ENCODE measurements at places on chromosomes 4 and X. TPM values are rescaled to one million over a fixed set of nuclear protein-coding genes. Genes with fewer than 3 reads are reported as not detected.

Gene SULT1B1
- total RNA-seq = 2.8 TPM

Gene TLR10
- 0.26 TPM for total RNA-seq

Gene TCEAL3
- 6.7 TPM for total RNA-seq

Gene COX7B2
- total RNA-seq = not detected

Gene FAM184B
- total RNA-seq = not detected

Gene IL2
- 1.4 TPM for total RNA-seq

Gene PTTG2
- 2.0 TPM for total RNA-seq

Gene PAGE2
- not detected for total RNA-seq

Gene SPON2
- 18.8 TPM for total RNA-seq

GRCh38 chr4:111213531-111213930 is 590.7 kb upstream of the PITX2 start:
- no peak for DNase-seq
- H3K4me1 ChIP-seq = no peaks in the 10 kb centered on the region
- no peak overlapping the region for H3K27ac ChIP-seq
- no peaks in the 10 kb centered on the region for H3K36me3 ChIP-seq
- no peaks in the 10 kb centered on the region for H3K27me3 ChIP-seq
- no peak overlapping the region for H3K4me3 ChIP-seq

DNA sequence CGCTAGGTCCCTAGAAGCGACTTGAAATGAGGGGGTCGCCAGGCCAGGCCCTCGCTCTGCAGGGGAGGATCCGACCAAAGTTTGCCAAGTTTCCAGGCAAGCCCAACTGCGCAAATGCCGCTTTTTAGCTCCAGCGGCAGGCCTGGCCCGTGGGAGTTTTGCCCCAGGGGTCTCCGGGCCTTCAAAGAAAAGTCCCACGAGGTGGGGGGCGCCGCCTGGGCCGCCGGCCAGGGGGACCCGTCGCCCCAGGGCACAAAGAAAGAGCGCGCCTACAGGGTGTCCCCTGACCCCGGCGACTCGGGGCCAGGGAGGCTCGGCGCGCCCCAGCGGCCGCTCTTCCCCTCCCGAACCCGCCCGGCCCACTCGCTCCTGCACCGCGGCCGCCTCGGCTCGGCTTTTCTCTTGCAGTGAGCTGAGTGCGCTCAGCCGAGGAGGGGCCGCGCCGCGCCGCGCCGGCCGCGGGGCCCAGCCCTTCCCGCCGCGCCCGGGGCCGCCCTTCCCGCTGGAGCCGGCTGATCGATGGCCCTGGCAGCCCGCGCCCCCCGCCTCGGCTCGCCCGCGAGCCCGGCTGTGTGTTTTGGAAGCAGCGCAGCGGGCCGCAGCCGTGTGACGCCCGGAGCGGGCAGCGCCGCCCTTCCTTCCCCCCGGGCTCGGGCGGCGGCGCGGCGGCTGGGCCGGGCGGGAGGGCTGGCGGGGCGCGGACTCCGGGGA is 754 bp upstream of the KLF3 start:
- no peak for DNase-seq
- peak overlapping the region; percentile 79 for H3K4me3 ChIP-seq
- H3K27me3 ChIP-seq = no peaks in the 10 kb centered on the region
- peak overlapping the region; percentile 77 for H3K27ac ChIP-seq
- H3K4me1 ChIP-seq = peaks cover 48% of the 10 kb centered on the region

DNA sequence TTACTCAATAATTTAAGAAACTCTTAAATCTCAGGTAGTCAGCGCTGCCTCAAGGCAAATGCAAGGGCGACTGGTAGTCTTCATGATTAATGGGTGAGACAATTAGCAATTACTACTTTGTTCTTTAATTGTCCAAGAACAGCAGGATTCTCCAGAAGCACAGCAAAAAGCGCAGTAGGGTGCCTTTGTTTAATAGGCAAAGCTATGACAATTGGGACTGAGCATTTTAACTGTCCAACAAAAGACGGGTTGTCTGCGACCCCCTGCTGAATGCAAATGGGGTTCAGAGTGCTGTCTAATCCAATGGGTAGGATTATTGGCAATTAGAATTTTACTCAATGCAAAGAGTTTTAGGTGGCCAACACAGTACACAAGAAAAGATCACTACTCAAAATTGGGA is 286.1 kb downstream of the CHIC1 start:
- H3K36me3 ChIP-seq = no peaks in the 10 kb centered on the region
- H3K27me3 ChIP-seq = no peaks in the 10 kb centered on the region
- no peak overlapping the region for H3K4me3 ChIP-seq
- no peaks in the 10 kb centered on the region for H3K4me1 ChIP-seq

DNA sequence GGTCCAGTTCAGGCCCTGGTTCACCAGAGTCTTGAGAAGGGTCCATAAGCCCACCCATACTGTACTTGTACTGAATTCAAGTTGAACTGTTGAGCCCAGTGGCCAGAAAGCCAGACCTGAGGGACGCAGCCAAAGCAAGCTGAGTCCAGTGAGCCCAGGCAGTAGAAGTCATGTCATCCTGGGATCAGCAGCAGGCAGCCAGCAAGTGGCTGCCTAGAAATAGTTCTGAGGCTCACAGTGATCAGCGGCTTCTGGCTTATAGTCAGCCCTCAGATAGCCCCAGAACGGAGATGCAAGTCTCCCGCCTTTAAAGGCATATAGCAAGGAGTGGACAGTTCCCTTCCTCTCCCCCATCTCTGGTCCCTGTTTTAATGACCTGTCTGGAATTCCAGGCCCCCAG is 347.1 kb downstream of the FBXW7 start:
- no peak for DNase-seq
- H3K4me3 ChIP-seq = no peak overlapping the region
- no peak overlapping the region for H3K27ac ChIP-seq
- H3K27me3 ChIP-seq = no peaks in the 10 kb centered on the region

- DNase-seq = no peak
- no peaks in the 10 kb centered on the region for H3K4me1 ChIP-seq
- no peaks in the 10 kb centered on the region for H3K36me3 ChIP-seq
These were observed 619.2 kb upstream of the GNPDA2 start for GRCh38 chr4:45345558-45345957.

GRCh38 chr4:95086551-95086950 is 328.8 kb downstream of the BMPR1B start:
- no peak overlapping the region for H3K4me3 ChIP-seq

DNA sequence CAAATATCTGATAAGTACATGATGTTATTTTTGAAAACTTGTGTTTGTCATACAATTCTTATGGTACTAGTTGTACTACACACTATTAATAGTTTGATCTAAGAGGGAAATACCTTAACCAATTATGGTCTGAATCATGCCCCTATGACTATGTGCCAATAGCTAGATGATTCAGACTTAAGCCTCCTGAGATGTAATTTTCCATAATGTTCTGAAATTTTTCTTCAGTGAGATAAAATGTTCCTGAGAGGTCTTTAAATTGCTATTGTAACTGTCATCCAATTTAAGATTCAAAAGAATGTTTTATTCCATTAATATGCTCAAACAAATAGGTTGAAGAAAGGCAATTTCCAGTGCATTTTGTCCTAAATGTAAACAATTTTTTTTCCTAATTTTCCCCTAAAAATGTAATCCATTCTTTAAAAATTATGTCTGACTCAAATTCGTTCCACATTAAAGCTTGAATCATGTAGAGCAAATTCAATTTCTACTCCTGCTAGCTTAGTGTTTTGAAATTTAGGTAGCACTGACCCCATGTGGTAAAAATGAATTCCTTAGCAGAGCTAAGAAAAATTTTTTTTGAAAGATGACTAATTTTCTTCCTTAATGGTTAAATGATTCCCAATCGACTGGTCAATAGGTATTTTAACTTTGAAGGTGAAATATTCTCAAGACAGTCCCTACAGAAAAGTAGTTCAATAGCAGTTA is 49.1 kb downstream of the APOOL start:
- peaks cover 3% of the 10 kb centered on the region for H3K36me3 ChIP-seq
- no peaks in the 10 kb centered on the region for H3K27me3 ChIP-seq
- DNase-seq = no peak
- no peak overlapping the region for H3K4me3 ChIP-seq

DNA sequence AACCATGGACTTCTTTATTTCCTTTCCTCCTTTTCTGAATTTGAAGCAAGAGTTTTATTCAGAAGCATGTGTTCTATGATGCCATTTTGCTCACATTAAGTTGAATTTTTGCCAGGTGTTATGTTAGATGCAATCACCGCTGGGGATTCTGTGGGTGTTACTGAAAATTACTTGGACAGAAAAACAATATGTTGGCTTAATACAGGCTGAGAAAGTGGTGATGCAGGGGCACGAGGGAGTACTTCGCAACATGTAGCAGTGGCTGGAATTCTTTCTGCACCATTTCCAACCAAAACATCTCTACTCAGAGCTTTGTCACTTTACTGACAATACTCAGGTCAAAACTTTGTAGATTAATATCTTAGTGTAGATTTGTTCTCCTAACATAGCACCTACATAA is 109.2 kb upstream of the PCDH18 start:
- no peak overlapping the region for H3K4me3 ChIP-seq
- H3K27me3 ChIP-seq = no peaks in the 10 kb centered on the region
- no peak for DNase-seq
- H3K27ac ChIP-seq = no peak overlapping the region

GRCh38 chr4:93495346-93495745 is 333.2 kb upstream of the ATOH1 start:
- no peaks in the 10 kb centered on the region for H3K27me3 ChIP-seq
- H3K27ac ChIP-seq = no peak overlapping the region
- H3K36me3 ChIP-seq = no peaks in the 10 kb centered on the region
- DNase-seq = no peak
- H3K4me1 ChIP-seq = no peaks in the 10 kb centered on the region
- H3K4me3 ChIP-seq = no peak overlapping the region

GRCh38 chrX:30577362-30577991 is at the start of gene TASL:
Gene TASL (minus strand): TSS chrX:30577766. CDS start chrX:30560355, 17,411 bp downstream.
- H3K27ac ChIP-seq = peak within 1 kb of the TSS; percentile 99
- no peak for DNase-seq
- H3K4me3 ChIP-seq = peak within 1 kb of the TSS; percentile 94
- H3K4me1 ChIP-seq = peaks cover 15% of the 10 kb centered on the region
- peaks cover 15% of the 10 kb centered on the region for H3K36me3 ChIP-seq
- H3K27me3 ChIP-seq = no peaks in the 10 kb centered on the region

GRCh38 chr4:24203926-24204325 is 314.1 kb upstream of the PPARGC1A start:
- no peak overlapping the region for H3K4me3 ChIP-seq
- H3K36me3 ChIP-seq = no peaks in the 10 kb centered on the region
- H3K27ac ChIP-seq = no peak overlapping the region
- H3K4me1 ChIP-seq = no peaks in the 10 kb centered on the region

GRCh38 chrX:49072712-49073095 is 1.1 kb downstream of the PRAF2 start:
- H3K36me3 ChIP-seq = peaks cover 4% of the 10 kb centered on the region
- peak overlapping the region; percentile 84 for H3K27ac ChIP-seq
- H3K4me1 ChIP-seq = peaks cover 9% of the 10 kb centered on the region
- H3K27me3 ChIP-seq = no peaks in the 10 kb centered on the region
- DNase-seq = no peak

DNA sequence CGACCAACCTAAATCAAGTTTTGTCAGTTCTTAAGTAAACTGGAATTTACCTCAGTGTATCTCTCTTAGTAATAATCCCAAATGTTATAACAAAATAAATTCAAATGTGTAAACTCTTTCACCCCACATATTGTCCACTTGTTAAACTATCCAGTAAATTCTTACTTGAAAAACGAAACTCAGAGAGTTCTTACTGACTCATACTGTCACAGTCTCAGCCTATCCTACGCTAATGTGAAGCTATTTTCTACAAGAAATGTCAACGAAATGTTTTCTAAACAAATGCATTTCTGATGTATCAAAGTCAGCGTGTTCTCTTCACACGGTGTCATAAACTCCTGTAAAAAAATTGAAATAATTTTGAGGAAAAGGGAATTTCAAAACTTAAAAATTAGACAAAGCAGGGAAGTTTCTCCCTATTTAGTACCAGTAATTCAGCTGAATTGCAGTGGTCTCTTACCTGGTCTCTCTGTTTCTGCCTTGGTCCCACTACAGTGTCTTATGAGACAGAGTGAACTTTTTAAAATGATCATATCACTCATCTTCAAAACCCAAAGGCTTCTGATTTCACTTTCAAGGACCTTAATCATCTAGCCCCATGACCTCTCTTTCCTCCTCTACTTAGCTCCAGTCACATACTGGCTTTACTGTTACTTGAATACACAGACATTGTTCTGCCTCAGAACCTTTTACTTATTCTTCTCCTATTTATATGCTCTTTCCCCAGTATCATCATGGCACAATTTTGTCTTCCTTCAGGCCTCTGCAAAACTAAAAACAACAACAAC is 63.3 kb downstream of the DCAF8L1 start:
- H3K4me1 ChIP-seq = no peaks in the 10 kb centered on the region
- no peak overlapping the region for H3K27ac ChIP-seq
- no peaks in the 10 kb centered on the region for H3K27me3 ChIP-seq
- H3K4me3 ChIP-seq = no peak overlapping the region

DNA sequence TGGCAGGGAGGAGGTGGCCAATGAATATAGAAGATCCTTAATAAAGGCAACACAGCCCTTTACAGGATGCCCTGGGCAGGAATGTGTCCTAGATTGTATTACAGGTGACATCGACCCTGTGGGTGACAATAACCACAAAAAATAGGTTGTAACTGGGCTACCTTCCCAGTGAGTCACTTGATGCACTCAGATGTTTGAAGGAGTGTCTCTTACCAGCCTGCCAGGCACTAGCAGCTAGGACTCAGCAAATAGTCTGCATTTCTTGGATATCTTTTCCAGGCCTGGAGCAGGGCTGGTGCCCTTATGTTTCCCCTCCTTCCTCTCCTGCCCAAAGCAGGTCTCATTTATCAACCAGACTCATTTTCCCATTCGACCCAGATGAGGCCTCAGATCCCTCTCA is 50.9 kb upstream of the TMEM164 start:
- H3K27ac ChIP-seq = no peak overlapping the region
- H3K36me3 ChIP-seq = no peaks in the 10 kb centered on the region
- no peaks in the 10 kb centered on the region for H3K27me3 ChIP-seq
- DNase-seq = no peak
- H3K4me1 ChIP-seq = peaks cover 4% of the 10 kb centered on the region
- H3K4me3 ChIP-seq = no peak overlapping the region

- peak overlapping the region; percentile 57 for H3K4me3 ChIP-seq
- peaks cover 65% of the 10 kb centered on the region for H3K4me1 ChIP-seq
- peak overlapping the region; percentile 32 for H3K27ac ChIP-seq
- no peak for DNase-seq
These were observed 51.8 kb downstream of the TMEM131L start for GRCh38 chr4:153518001-153518400.

- H3K4me1 ChIP-seq = peaks cover 19% of the 10 kb centered on the region
- H3K36me3 ChIP-seq = no peaks in the 10 kb centered on the region
- no peak overlapping the region for H3K27ac ChIP-seq
- peaks cover 7% of the 10 kb centered on the region for H3K27me3 ChIP-seq
These were observed 91.4 kb downstream of the CLNK start for GRCh38 chr4:10593130-10593529.

DNA sequence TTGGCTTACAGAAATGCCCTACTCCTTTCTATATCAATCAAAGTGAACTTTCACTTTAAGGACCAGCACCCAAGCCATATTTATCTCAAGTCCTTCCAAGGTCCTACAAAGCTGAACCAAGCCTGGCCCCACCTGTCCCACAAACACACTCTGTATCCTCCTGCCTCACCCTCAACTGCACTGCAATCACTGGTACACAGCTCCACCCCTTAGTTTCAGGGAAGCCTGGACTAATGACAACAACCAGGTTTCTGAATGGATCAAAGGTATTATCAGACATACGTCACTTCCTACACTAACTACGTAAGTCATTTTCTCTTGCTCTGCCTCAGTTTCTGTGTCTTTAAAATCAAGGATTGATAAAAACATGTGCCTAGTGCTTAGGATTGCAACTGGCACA is 205.6 kb upstream of the HS3ST1 start:
- H3K27me3 ChIP-seq = no peaks in the 10 kb centered on the region
- H3K27ac ChIP-seq = no peak overlapping the region
- H3K36me3 ChIP-seq = no peaks in the 10 kb centered on the region
- no peaks in the 10 kb centered on the region for H3K4me1 ChIP-seq

GRCh38 chr4:41696763-41697162 is 51.8 kb downstream of the PHOX2B start:
- H3K27me3 ChIP-seq = no peaks in the 10 kb centered on the region
- H3K4me3 ChIP-seq = no peak overlapping the region
- H3K36me3 ChIP-seq = no peaks in the 10 kb centered on the region
- no peak for DNase-seq
